ENCODE measurements at places on chromosomes 16 and 17. TPM values are rescaled to one million over a fixed set of nuclear protein-coding genes. Genes with fewer than 3 reads are reported as not detected.

Gene MT4
- not detected for total RNA-seq

Gene KCNJ18
- total RNA-seq: not detected

Gene PNMT
- not detected for total RNA-seq

Gene SLC35G6
- total RNA-seq: not detected
